NCI-H460 (cell line): ENCODE measurements at places on chromosomes 16 and 17. TPM values are rescaled to one million over a fixed set of nuclear protein-coding genes. Genes with fewer than 3 reads are reported as not detected.
A peak's percentile ranks its signal among the peaks of the same experiment; 100 is the strongest.

Gene KRTAP4-3
- not detected in 2 replicates for total RNA-seq

Gene CCL4
- not detected in 2 replicates for total RNA-seq

Gene DNAH17
- total RNA-seq, result 1.8 and 2.2 TPM in 2 replicates

Gene TNFRSF13B
- not detected in 2 replicates for total RNA-seq

Gene PROCA1
- 3.4 and 3.6 TPM in 2 replicates for total RNA-seq

Gene OR4D1
- not detected in 2 replicates for total RNA-seq

DNA sequence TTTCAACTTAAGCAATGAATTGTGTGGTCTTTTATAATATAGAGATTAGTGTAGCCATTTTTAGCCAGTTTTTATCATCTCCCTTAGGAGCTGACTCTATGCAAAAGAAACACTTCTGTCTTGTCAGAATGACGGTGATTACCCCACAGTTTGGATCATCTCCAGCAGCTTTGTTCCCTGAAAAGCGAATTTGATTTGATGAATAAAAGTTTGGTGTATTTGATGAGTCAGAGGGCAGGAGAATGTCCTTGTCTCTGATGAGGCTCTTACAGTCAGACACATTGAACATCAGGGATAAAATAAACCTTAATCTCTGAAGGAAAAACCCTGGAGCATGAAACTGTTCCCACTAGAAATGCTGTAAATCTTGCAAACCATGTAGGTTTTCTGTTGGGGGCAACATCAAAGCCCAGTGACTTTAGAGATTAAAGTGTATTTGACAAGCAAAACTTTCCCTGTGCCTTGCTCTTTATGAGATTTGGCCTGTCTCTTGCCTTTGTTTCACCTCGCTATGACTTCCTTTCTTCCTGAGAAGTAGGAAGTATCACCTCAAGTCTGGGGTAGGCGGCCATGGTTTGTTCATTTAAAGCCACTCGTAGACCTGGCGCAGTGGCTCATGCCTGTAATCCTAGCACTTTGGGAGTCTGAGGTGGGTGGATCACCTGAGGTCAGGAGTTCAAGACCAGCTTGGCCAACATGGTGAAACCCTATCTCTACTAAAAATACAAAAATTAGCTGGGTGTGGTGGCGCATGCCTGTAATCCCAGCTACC is 209.3 kb downstream of the FTO start:
- DNase-seq, result peak; percentile 65

GRCh38 chr16:70793851-70794502 is 7.0 kb downstream of the VAC14 start:
- no peak for DNase-seq

GRCh38 chr17:54426296-54426886 is 474.3 kb upstream of the TOM1L1 start:
- DNase-seq, result no peak

GRCh38 chr16:16014329-16015224 is 65.2 kb downstream of the ABCC1 start:
- DNase-seq, result no peak

DNA sequence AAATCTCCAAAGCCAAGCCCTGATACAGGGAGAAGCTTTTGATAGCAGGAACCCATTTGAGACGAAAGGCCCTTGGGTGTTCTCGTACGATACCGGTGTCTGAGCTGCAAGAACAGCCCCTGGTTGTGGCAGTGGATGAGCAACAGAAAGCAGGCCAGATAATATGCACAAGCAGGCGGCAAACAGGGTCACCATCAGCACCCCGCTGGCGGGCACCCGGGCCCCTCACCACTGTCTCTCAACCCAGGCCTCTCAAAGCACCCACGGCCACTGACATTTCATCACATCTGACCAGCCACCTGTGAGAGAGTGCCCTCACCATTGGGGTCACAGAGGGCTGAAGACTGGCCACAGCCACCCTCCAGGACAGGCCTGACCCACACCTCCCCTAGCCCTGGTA is 230.4 kb downstream of the C16orf78 start:
- DNase-seq, result no peak

DNA sequence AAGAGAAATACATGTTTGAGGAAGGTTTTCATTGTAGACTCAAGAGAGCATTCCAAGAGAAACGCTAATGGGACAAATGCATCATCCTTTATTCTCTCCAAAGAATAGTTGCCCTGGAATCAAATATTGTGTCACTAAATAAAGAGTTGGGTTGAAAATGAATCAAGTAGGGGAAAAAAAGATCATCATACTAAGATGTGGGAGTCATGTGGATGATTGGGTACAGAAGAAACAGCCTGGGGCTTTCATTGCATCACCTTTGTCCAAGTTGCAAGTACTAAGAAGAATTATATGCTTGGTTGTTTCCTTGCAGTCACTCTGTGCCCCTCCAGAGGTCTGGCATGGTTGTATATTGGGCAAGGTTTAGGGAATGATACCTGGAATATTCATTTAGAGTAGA is 658.9 kb downstream of the TOX3 start:
- DNase-seq, result no peak

GRCh38 chr16:70375636-70376611 is 29.2 kb downstream of the DDX19A start:
- DNase-seq, result no peak

- no peak for DNase-seq
Measured at GRCh38 chr16:67277294-67277998, 1.9 kb upstream of the PLEKHG4 start.

- DNase-seq, result no peak
Measured at GRCh38 chr17:83203472-83204221, 124.2 kb downstream of the METRNL start.

GRCh38 chr17:27293359-27293897 is 486 bp upstream of the WSB1 start:
- no peak for DNase-seq

- DNase-seq, result no peak
Measured at GRCh38 chr17:9907883-9908648, 3.0 kb upstream of the RCVRN start.

DNA sequence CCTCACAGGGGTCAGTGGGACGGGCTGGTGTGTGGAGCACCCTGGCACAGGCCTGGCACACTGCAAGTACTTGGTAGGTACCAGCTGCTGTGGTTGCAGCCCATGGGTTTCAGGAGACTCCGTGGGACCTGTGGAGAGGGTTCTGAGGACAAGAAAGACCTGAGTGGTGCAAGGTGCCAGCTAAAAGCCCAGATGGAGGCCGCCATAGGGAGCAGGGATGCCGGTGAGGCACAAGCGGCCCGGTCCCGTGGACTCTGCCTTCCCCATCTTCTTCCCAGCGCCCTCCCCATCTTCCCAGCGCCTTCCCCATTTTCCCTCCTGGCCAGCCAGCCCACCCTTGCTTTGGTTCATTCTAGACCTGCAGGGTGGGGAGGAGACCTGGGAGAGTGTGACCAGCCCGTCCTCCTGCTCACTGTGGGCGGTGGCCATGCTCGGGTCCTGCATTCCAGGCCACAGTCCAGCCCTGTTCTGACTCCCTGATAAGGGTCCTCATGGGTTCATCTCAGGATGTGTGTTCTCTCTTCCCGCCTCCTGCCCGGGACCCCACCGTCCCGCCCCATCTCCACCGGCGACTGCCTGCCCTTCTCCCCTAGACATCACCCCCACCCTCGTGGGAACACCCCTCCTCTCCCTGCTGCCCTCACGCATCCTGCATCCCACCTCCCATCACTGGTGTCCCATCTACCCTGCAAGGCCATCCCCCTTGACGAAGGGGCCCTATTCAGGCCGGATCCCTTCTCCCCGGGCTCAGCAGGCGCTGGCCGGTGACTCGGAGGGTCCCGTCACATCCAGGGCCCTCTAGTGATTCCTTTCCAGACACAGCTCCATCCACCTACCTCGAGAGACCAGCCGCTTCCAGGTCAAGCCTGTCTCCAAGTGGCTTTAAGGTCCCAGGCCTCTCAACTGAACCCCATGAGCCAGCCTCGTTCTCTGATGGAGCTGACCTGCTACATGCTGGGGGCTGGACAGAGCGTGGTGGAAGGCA is 3.4 kb downstream of the ZNF469 start:
- DNase-seq, result no peak

DNA sequence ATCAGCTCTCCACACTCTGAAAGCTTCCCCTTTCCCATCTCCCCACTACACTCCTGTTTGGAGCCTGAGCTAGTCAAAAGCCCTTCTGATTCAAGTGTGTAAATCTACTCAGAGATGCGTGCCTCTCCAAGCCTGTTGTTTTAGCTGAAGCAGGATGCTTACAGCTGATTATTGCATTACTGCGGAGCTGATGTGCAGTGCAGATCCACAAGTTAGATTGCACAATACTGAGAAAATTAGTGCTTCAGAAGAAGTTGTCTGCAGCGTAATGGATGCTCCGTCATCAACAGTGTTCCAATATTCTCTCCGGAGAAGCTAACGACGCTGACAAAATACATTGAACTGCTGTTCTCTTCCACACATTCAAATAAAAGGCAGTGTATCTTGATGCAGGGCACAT is 44.8 kb upstream of the NLRP1 start:
- DNase-seq, result no peak

DNA sequence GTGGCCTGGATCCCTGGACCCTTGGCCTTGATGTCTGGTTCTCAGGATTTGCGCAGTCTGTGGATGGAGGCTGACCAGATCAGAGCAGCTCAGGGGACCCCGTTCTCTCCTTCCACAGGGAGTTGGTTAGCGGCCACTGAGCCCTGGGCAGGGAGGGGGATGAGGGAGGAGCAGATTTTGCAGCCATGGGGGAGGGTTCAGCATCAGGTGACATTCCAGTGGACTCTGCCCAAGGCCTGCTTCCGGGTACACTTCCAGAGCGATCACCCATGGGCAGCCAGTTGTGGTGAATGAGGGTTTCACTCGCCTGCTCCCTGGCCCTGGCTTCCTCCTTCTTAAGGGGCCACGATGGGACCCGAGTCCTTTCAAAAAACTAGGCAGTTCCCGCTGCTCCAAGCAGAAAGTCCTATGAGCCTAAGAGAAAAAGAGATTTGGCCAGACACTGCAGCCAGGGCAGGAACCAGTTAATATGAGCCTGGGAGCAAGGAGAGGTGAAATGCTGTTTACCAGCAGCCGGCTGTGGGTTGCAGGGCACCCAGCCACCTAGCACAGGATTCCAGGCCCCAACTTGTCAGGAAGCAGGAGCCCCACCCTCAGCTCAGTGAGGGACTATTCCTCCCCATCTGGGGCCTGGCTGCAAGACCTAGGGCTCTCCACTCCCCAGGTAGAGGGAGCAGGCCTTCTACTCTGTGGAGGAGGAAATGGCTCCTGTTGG is 4.7 kb upstream of the GPRC5C start:
- DNase-seq, result no peak

DNA sequence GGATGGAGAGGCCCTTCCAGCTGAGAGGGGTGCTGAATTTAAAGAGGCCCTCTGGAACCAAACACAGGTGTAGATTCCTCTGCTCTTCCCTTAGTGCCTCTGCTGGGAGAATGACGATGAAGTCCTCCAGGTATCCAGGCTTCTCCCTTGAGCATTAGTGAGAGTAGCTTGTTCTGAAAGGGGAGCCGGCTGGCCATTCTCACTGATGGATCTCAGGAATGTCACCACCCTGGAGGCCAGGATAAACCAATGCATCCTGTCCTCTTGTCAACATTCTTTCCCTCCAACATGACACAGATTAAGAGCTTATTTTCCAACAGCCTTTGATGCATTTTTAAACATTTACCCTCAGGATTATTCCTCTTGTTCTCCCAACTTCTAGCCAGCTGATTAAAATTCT is 325.5 kb downstream of the CA10 start:
- DNase-seq, result no peak

DNA sequence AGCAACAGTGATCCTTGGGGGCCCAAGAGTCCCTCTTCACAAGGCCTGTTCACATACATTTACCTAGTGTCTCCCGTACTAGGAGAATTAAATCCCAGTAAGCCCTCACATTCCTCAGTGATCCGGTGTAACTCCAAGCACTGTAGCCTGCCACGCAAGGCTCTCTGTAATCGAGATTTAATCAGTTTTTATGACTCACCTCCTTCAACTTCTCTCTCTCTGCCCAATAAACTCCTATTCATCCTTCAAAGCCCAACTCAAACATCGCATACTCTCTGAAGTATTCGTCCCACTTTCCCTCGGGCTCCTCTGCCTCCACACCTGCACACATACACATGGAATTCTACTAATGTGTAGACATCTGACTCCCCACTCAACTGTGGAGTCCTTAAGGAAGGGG is 141.8 kb downstream of the CMIP start:
- no peak for DNase-seq

DNA sequence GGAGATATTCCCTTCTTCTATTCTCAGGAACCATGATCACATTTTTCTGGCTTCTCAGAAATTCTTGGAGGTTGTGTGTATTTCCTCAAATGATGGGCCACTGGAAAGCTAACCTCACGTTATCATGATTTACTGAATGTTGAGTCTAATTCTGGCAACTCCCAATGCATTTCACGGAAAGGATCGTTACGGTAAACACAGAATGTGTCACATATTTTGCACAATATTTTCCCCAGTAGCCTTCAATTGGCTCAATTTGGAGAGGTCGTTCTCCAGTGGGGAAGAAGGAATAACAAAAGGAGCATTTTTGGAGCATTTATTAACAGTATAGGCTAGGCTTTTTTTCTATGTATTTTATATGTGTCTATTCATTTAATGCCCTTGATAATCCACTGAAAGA is 450.3 kb downstream of the HAPSTR1 start:
- no peak for DNase-seq

DNA sequence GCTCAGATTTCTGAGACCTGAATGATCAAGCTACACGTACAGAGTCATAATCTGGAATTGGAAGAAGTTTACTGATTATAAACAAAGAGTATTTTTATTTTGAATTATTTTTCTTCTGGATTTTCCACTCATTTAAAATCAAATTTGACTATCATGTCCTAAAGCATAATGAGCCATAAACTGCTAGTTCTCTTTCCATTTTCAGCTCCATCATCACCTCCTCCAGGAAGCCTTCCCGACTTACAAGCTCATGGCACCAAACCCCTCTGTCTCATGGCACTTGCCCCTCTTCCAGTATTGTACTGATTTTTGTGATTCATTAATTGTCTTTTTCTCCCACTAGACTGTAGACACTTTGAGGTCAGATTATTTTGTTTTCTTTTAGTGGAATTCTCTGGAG is 35.9 kb downstream of the IRX6 start:
- no peak for DNase-seq

DNA sequence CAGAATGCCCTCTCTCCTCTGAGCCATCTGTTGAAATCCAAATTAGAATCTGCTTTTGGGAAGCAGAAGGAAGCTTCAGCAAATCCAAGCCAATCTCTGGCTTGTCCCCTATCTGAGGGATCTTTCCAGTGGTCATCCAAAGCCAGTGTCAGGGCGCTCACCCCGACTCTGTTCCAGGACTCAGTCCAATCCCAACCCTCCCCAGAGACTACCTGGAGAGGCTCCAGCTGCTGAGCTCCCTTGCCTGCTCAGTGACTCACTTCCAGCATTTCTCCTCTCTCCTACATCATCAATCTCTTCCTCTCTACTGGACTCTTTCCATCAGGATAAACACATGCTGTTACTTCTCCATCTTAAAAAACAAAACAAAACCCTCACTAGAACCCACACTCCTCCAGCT is 2.4 kb downstream of the MATCAP1 start:
- no peak for DNase-seq
